ENCODE measurements at places on chromosomes 5 and 9.

- no peak for DNase-seq
Measured at GRCh38 chr9:36559036-36559695, 13.5 kb upstream of the MELK start.

- DNase-seq = no peak
Measured at GRCh38 chr5:131245312-131245711, 18.5 kb upstream of the CDC42SE2 start.

GRCh38 chr9:38671748-38672147 is 48.2 kb downstream of the FAM240B start:
- no peak for DNase-seq

DNA sequence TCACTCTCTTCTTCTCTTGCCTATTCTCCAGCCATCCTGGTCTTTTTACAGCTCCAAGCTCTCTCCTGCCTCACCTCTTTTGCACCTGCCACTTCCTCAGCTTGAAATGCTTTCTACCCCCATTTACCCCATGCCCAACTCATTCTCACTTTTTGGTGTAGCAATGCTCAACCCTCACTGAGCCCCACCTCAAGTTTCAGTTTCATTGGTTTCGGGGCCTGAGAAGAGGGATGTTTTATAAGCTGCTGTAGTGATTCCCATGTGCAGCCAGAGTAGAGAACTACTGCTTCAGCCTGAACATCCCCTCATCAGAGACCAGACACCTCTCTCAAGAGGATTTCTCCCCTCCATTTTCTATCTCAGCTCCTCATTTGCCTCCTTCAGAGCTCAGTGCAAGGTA is 45.2 kb upstream of the FYB1 start:
- peak; percentile 21 for DNase-seq

DNA sequence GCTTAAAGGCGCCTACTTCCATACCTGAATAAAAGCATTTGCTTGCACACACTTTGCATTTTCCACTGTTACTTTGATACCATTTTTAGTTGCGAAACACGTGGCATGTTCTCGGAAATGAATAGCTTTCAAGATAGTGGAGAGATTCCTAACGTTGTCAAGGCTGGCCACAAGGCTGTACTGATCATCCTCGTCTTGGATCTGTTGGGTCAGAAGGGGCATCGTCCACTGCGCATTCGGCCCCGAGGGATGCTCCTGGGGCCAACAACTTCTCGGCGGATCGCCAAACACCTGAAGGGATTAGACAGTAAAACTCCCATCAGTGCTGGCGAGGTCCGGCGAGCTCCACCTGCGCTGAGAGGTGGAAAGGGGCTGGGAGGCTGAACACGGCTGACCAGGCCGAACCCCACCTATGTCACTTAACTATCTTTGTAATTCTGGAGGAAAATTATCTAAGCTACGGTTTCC is 599 bp downstream of the RAD1 start:
- DNase-seq = no peak

- no peak for DNase-seq
Measured at GRCh38 chr9:127281891-127282290, 17.3 kb downstream of the GARNL3 start.

GRCh38 chr5:174251305-174252000 is 205.9 kb downstream of the NSG2 start:
- DNase-seq = no peak

DNA sequence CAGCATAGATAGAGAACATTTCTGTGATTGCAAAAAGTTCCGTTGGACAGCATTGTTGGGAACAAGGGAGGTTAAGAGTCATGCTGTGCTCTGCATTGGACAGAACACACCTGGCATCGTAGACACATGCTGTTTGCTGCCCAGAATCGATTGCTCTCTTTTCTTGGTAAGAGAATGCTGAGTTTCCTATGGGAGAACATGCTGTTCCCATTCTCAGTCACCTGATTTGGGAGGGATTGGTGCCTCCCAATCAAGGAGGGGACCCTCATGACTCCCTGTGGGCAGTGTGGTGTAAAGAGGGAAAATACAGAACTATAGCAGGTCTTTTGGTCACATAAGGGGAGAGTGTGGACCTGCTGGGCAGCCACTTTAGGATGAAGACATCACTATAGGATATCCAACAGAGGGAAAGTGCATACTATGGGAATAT is 555.4 kb upstream of the CLINT1 start:
- no peak for DNase-seq
